ENCODE measurements at places on chromosomes 11 and 22.
A peak's percentile ranks its signal among the peaks of the same experiment; 100 is the strongest.

- DNase-seq, result no peak
Measured at GRCh38 chr11:111445586-111445985, 66.5 kb upstream of the POU2AF1 start.

DNA sequence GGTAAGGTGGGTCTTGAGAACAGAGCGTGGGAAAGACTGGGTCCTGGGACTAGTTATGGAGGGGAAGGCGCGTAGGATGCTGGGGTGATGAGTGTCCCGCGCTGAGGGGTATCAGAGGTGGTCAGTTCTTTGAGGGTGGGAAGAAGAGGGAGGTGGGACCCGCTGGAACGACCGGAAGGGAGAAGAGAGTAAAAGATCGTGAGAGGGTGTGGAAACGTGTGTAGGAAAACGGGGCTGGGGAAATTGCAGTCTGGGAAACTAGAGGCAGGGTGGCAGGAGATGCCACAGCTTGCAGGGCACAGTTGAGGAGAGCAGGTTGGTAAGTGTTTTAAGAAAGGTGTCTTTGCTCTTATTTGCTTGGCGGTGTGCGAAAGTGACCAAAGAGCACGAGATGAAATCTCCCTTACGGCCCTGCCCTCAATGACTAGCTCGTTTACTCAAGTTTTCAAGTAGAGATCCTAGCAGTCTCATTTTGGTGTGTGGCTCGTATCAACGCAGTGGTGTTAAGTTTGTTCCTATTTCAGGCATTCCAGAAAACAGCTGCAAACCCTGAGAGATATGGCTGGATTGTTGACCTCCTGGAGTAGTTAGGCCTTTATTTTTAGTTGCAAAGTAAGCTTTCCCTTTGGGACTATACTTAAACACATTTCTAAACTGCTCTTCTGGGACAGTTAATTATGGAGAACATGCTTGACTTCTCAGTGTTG is 615 bp downstream of the STT3A start:
- no peak for DNase-seq

GRCh38 chr11:111748035-111748804 is 18.0 kb downstream of the PPP2R1B start:
- DNase-seq, result no peak

GRCh38 chr11:130773244-130773820 is 142.9 kb downstream of the SNX19 start:
- no peak for DNase-seq

DNA sequence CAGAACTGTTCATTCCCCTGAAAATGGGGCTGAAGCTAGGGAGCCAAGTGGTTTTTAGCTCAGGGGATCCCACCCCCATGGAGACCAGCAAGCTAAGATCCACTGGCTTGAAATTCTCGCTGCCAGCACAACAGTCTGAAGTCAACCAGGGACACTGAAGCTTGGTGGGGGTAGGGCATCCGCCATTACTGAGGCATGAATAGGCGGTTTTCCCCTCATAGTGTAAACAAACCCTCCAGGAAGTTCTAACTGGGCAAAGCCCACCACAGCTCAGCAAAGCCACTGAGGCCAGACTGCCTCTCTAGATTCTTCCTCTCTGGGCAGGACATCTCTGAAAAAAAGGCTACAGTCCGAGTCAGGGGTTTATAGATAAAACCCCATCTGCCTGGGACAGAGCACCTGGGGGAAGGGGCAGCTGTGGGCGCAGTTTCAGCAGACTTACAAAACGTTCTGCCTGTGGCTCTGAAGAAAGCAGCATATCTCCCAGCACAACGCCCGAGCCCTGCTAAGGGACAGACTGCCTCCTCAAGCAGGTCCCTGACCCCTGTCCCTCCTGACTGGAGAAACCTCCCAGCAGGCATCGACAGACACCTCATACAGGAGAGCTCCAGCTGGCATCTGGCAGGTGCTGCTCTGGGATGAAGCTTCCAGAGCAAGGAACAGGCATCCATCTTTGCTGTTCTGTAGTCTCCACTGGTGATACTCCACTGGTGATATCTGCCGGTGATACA is 32.7 kb downstream of the GAB4 start:
- DNase-seq, result no peak

- DNase-seq, result no peak
Measured at GRCh38 chr11:22157531-22157930, 35.4 kb upstream of the ANO5 start.

GRCh38 chr11:135074397-135074998 is 662.5 kb upstream of the B3GAT1 start:
- peak; percentile 19 for DNase-seq

DNA sequence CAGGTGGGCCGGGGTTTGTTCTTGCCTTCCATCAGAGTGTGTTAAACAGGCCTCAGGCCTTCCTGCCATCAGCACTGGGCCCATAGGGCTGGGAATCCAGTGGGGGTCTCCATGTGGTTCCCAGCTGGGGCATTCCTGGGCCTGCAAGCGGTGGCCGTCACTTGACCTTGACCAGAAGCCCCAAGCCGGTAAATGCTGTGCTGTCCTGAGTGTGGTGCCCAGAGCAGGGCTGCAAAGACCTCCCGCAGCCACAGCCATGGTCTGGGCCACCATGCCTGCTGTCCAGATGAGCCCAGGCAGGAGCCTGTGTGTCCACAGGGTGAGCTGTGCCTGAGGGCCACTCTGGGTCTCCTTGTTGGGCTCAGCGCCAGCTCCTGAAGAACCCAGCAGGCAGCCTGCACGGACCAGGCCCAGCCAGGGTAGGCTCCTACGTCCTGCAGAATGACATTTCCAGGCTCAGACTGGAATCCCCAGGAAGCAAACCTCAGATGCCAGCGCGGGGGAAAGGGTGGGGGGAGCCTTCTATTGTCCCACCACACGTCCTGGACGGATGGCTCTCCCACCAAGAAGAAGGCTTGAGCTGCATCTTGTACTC is 117.3 kb downstream of the KCNQ1OT1 start:
- peak; percentile 1 for DNase-seq

GRCh38 chr11:63916837-63917691 is at the start of gene RCOR2:
Gene RCOR2, minus strand, starts transcription at chr11:63917164. Its CDS starts 708 bp downstream, at chr11:63916456.
- DNase-seq, result peak; percentile 92

DNA sequence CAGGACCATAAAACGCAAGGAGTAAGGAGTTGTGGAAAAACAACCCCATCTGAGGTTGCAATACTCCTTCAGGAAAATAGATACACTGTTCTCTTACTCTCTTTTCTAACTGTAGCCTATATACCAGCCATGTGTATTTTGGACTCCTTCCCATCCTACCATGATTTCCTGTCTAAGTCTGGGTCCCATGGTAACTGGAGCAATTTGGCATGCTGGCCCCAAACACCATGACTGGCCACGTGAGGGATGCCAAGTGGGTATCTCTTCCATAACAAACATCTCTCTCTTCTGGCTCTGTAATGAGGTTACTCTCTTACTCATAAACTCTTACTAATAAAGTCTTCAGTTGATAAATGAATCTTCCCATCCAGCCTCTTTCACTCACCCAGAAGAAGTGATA is 26.5 kb downstream of the ABTB2 start:
- DNase-seq, result no peak

All from DND-41 (cell line).